ENCODE measurements at places on chromosomes 5 and 9.

DNA sequence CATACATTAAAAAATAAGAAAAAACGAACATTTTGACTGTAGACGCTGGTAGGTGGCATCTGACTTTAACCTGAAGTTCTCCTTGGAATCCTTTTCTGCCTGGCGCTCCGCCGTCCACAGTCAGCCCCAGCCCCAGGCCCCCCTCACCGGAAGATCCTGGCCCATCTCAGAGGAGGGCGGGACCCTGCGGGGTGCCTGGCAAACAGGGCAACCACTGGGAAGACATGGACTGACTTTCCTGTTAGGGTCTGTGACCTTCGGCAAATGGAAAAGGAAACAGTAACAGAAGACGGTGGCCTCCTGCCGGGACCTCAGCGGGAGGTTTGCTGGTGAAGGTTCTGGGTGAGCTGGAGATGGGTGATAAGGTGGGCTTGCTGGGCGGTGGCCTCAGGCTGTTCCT lies 11.7 kb upstream of the EGR1 start:
- no peak for DNase-seq

- peak; percentile 9 for DNase-seq
Observed at GRCh38 chr5:136075466-136075891, 46.7 kb downstream of the TGFBI start.

DNA sequence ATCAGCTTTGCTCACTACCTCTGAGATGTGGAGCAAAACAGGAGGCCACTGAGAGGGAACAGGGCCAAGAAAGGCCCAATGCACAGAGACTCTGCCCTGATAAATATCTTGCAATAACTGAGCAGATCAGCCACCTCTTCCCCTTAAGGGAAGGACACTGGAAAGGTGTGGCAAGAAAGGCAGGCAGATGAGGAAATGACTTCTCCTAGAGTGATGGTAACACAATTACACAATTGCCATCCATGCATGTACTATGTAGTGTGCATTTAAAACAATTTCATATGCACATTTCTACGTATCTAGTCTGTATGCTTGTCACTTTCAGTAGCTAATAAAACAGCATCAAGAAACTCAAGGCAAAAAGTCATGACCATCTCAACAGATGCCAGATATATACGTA lies 322.5 kb downstream of the DRD1 start:
- DNase-seq, result no peak

DNA sequence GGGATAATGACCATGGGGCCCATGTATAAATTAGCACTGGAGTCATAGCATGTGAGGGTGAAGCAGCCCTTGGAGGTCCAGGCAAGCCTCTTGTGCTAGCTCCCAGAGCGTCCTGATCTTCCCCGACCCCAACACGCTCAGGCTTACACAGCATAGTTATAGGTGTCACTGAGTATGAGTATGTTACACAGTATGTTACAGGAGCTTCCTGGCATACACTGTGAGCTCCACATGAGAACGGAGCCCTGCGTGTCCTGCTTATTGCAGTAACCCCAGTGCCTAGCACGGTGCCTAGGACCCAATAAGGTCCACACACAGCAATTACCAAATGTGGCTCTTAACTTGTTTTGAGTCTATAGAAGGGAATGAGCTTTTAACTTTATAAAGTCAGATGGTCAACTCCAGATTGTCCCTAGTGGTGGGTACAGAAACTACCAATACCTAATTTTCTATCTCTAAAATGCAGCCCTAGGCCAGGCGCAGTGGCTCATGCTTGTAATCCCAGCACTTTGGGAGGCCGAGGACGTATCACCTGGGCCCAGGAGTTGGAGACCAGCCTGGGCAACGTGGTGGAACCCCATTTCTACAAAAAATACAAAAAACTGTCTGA lies 64.1 kb downstream of the PLAC8L1 start:
- DNase-seq, result no peak

DNA sequence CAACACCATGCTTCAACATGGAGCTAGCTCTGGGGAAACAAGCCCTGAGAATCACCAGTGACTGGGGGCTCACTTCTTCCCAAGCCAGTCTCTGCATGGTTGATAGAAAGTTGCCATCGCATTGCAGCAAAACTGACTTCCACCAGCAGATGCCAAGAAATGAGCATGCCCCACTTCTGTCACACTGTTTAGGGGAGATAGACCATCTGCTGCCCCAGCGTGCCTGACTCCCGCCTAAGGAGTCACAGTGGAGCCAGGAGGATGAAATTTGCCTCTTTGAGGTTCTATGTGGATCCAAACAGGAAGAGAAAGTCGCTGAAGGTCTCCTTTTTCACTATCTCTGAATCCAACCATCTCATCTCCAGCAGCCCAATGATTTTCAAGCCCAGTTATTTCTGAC lies 116.7 kb upstream of the SLIT3 start:
- DNase-seq, result no peak

DNA sequence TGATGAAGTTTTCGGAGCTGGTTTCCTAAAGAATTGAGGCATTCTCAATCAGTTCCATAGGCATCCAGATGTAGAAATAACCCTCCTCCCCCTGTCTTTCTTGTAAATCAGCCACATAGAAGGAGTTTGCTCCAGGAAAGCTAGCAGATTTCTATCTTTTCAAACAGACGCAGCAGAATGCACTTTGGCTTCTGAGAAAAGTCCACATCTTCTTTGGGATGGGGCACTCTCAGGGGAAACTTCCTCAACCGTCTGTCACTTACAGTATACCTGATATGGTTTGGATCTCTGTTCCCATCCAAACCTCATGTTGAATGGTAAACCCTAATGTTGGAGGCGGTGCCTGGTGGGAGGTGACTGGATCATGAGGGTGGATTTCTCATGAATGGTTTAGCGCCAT lies 94.1 kb downstream of the SNCAIP start:
- no peak for DNase-seq

DNA sequence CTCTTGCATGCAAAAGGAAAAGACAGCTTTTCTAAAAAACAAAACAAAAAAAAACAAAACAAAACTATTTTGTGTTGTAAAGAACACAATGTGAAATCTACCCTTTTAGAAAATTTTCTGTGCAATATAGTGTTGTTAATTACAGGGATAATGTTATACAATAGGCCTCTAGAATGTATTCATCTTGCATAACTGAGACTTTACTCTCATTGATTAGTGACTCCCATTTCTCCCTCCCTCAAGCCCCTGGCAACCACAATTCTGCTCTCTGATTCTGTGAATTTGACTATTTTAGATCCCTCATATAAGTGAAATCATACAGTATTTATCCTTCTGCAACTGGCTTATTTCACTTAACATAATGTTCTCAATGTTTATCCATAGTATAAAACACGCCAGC lies 234.1 kb downstream of the TMEM161B start:
- no peak for DNase-seq

- DNase-seq, result no peak
Observed at GRCh38 chr9:16074963-16075362, 522.1 kb downstream of the CCDC171 start.

- DNase-seq, result no peak
Observed at GRCh38 chr5:62550103-62550502, 28.5 kb upstream of the LRRC70 start.

DNA sequence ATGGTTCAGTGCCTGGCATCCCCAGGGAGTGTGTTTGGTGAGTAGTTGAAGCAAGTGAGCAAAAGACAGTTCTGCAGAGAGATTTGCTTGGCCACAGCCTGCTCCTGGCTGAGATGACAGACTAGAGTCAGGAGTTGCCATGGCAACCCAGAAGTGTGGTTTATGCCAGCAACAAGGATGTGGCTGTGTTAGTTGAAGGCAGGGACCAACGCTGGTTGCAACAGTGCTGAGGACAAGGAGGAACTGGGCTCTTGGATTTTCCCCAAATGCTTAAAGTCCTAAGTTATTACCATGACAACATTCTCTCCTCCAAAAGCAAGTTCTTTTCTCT lies 2.7 kb downstream of the NXNL2 start:
- peak; percentile 72 for DNase-seq

- no peak for DNase-seq
Observed at GRCh38 chr9:134376386-134377142, 50.3 kb downstream of the RXRA start.

Data from suprapubic skin (tissue), 4 donors.